Transverse colon (tissue), 4 donors: ENCODE measurements at places on chromosomes 3 and 15.

DNA sequence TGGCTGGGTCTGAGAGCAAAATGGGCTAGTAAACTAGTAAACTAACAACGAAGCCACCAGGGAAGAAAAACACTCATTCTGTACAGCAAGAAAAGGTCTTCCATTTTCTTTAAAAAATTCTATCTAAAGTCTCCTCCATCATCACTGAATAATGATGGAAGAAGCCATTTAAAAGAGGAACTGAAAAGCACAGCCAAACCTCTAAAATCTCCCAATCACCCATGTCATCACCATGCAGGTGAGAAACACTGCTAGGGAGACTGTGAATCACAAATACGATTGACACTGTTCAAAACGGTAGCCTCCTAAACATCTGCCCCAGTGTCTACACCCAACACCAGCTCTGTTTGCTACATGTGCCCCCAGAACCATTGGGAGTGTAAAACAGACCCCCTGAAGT lies 140.4 kb downstream of the RORA start:
- DNase-seq = no peak

DNA sequence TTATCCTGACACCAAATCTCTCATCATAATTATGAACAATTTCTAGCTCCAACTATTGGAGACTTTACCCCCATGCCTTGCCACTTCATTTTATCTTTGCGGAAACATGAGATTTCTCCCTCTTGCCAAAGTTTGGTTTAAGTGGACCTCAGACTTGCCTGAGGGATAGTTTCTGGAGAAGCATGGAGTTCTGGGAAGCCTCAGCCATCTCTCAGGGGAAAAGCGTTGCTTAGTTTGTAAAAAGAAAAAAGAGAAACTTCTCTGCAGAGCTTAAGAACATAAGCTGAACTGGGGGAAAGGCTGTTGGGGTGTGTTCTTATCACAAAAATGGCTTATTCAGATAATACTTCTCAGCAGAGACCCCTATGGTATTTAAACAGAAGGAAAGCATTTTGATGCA lies 347.4 kb upstream of the ADAMTS9 start:
- DNase-seq = no peak

GRCh38 chr15:50764461-50765194 lies 878 bp downstream of the SPPL2A start:
- DNase-seq = no peak

DNA sequence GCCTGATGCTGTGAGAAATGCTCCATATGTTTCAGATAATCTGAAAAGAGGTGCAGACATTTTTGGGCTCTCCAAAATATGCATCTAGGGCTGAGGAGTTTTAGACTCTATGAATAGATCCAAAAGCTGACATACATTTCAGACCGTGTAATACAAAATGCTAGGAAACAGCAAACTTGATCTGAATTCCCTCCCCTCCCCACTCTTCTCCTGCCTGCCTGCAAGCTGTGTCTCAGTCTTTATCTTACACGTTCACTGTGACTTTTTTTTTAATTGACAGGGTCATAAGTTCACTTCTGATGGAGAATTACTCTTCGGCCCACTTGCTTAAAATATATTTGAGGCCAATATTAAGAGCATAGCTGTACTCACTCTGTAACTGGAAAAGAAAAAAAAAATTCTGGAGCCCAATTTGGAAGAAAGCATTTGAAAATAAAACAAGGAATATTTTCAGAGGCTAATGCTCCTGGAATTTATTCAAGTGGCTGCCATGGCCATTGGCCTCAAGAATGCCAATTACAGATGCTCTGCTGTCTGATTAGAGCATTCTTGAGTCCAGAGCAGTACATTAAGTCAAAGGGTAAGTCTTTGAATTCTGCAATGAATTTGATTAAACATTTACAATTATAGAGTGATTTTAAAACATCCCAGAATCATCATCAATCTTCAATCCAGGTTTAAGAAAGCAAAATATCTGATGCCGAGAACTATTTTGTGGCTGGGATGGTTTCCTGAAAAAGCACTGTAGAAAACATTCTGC lies 146.2 kb upstream of the SEMA6D start:
- no peak for DNase-seq

DNA sequence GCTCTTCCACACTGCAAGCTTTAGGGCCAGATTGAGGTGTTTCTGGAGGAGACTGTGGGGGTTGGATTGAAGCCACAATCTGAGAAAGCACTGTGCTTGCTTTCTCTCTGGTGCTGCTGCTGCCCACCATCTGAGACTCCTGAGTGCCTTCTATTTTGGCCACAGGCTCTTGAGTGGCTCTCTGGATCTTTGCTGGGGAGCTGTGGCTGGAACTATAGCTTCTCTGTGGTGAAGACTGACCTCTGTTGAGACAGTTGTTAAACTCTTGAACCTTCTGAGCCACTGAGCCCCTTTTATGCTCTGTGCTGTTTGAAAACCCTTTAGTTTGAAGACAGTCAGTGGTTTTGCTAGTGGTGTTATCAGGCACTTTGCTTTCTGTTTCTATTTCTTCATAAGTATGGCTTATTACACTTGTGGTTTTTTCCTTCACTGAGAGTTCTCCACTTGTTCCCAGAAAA lies 108.7 kb upstream of the TSPAN3 start:
- no peak for DNase-seq

DNA sequence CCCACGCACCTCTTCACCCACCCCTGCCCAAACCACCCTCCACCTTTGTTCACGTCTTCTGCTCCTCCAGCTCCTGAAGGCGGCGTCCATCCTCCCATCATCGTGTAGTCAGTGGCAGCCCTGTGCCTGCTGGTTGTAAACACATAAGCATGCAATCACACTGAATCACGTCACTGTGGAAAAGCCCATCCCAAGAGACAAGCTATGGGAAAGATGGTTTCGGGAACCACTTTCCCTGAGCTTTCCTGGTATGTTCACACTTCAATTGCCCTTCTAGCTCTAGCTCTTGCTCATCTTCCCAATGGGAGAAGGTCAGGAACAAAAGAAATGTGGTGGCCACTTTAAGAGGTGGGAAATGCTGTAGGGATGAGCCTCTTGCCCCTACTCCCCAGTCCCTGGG lies 14.4 kb upstream of the GOLGA8J start:
- DNase-seq = no peak

DNA sequence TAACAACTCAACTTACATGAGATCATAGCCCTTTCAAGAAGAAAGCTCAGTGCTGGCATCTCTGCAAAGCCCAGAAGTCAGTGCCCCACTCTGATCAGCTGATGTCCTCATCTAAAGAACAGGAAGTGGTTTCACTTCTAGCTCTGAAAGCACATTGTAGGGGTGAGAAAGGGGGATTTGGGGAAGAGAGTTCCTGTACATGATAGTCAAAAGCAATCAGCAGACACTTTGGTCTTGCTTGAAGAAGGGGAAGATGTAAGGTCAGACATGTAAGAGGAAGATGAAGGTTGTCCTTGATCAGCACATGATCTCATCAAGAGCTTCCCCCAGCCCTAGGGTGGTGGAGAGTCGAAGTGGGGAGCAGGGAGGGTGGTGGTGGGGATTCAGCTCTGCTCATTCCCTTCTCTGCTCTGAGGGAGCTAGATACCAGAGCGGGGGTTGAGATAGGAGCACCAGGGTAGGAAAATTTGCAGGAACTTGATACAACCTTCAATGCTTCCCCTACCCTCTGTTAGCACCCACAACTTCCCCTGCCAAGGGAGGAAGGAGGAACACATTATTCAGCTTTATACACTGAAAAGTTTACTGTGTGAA lies 76.4 kb upstream of the ETV5 start:
- no peak for DNase-seq

GRCh38 chr15:74451861-74452835 lies 8.8 kb downstream of the UBL7 start:
- DNase-seq = no peak

DNA sequence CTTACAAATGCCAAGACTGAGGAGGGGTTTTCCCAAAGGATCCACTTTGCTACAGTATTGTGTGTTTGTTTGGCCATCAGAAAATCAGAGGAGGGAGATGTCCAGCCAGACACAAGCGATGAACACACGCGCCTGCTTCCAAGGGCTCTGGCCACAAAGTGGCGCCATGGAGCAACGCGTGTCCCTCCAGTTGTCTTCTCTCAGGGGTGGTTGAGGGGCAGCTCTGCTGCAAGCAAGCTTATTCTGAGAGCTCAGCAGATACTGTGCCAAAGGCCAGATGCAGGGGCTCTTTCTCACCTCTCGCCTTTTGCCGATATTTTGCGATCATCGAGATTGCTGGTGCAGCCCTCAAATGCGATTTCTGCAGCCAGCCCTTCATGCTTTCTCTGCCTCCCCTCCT lies 88.9 kb upstream of the OSBPL11 start:
- DNase-seq = no peak

DNA sequence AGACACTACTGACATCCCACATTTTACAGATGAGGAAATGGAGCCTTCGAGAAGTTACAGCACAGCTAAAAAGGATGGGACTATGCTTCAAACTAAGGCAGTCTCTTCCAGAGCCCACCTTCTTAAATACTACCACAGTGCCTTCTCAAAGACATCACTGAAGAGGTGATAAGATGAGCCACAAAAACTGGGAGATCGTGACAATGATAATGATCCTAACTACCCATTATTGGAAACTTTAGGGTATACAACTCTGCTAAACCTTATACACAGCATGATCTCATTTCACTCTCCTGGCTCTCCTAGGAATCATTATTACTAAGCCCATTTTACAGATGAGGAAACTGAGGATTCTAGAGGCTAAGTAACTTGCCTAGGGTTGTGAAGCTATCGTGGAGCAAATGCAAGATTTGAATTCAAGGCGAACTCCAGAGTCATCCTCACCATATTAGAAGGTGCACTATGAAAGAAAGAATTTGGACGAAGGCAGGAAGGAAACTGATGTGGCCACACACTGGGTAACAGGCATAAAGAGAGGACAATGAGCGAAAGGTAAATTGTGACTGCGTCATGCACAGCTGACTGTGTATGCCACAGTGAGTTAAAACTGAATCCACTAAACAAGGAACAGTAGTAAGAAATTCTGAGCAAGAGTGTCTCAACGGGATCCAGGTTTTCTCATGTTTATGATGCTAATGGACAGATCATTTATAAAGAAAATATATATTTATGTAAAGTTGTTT lies 55.4 kb downstream of the SUCLG2 start:
- DNase-seq = no peak

- peak; percentile 58 for DNase-seq
These were observed 35.2 kb downstream of the SLC6A20 start for GRCh38 chr3:45760878-45761711.

GRCh38 chr3:52041118-52041731 lies 15.1 kb downstream of the DUSP7 start:
- DNase-seq = no peak

- no peak for DNase-seq
These were observed 719.9 kb upstream of the CBLB start for GRCh38 chr3:106588739-106589138.
